Left ventricle myocardium inferior (tissue), 1 donor: ENCODE measurements at places on chromosomes 1 and 21.
A peak's percentile ranks its signal among the peaks of the same experiment; 100 is the strongest.

GRCh38 chr1:37633938-37634243, 801 bp downstream of the RSPO1 start:
- no peak for DNase-seq

DNA sequence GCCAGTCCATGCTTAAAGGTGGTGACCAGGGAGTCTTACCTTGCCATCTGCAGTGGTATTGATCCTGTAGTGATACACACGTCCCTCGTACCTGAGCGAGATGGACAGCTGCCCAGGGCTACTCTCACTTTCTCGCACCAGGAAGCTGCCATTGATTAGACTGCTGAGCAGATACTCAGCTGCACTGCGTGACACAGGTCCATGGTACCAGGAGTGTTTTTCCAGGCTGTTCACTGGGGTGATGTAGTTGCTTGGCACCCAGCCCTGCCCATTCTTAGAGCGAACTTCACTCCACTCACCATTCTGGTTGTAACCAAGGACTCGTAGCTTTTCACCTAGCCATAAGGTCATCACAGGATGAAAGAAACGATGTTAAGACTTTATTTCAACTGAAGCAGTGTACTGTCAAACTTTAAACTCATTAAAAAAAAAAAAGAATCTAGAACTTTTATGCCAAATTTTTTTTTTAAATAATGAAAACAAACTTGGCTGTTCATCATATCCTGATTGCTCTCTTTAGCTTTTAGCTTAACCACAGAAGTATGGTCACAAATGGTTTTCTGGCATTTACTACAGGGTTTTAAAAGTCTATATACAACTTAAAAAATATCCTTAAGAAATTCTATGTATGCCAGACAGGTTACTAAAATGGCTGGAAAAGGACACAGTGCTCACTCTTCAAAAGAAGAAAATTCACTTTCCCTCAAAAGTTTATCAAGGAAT, 44.6 kb downstream of the TOR3A start:
- no peak for DNase-seq

DNA sequence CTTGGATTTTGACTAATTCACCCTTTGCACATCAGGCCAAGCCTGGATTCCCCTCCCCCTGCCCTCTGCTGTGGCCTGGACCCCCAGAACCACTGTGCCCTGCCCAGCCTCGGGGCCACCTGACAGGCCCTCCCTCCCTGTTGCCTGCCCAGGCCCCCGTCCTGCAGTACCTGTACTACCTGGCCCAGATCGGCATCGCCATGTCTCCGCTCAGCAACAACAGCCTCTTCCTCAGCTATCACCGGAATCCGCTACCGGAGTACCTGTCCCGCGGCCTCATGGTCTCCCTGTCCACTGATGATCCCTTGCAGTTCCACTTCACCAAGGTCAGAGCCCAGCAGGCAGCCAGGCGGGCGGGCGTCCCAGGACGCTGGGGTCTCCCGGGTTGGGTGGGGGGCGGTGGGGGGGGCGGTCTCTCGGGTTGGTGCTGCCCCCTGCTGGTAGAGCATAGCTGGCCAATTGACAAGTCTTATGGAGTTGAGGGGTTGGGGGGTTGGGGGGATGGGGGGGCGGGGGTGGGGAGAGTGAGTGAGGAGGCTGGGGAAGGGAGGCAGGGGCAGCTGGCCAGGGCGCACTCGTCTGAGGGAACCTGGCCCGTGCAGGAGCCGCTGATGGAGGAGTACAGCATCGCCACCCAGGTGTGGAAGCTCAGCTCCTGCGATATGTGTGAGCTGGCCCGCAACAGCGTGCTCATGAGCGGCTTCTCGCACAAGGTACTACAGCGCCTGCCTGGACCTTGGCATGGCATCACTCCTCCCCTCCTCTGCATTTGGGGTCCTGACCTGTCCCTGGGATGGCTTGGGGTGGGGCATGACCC, 10.7 kb downstream of the AMPD2 start:
- DNase-seq = no peak

GRCh38 chr21:28693476-28693875, 299.2 kb downstream of the LTN1 start:
- DNase-seq = no peak

GRCh38 chr1:176796583-176796982, 333.6 kb downstream of the PAPPA2 start:
- DNase-seq = no peak

GRCh38 chr1:180571832-180572636, 13.3 kb downstream of the OVAAL start:
- no peak for DNase-seq

GRCh38 chr1:227424953-227425352, 106.7 kb upstream of the CDC42BPA start:
- no peak for DNase-seq

GRCh38 chr1:24968941-24969585, 39.0 kb upstream of the RUNX3 start:
- DNase-seq = no peak

GRCh38 chr1:167757433-167758309, 35.9 kb downstream of the MPZL1 start:
- no peak for DNase-seq

- DNase-seq = peak; percentile 81
These were observed 21.2 kb downstream of the SLC45A3 start for GRCh38 chr1:205658943-205659581.

DNA sequence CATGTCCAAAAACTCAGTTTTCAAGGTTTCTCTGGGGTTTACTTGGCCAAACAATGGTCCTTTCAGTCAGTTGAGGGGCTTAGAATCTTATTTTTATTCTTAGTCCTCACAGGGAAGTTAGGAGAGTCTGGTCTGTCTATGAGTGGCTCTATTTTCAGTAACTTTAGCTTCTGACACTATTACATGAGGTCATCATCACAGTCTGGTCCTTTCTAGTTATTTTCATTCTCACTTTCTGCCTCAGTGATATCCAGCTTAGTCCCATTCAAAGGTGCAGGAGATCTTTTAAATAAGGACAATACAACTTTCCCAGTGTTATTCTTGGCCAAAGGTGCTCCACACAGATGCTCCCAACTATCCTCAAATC, 30.0 kb upstream of the FGGY start:
- no peak for DNase-seq

GRCh38 chr1:109821831-109822745, 58.4 kb upstream of the EPS8L3 start:
- DNase-seq = peak; percentile 45

DNA sequence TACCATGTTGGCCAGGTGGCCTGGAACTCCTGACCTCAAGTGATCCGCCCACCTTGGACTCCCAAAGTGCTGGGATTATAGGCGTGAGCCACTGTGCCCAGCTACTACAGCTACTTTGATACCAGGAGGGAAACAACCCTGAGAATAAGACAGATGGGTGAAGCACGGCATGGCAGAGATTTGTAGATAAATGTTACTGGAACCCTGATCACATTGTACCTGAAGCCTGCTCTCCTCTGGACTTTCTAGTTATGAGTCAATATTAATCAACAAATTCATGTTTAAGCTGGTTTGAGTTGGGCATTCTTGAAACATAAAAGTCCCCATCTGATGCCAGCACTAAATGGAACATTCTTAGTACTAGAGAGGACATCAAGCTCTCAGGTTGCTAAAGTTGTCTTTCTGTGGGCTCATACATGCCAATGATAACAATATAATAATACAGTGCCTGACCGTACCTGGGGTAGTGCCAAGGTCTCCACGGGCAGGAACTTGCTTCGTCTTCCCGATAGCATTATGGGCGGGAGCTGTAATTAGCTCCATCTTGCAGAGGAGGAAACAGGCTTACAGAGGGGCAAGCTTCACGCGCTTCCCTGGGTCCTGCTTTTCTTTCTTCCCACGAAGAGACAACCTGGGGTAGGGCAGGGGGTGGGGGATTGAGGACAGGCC, 30.7 kb upstream of the SLC19A1 start:
- DNase-seq = no peak

DNA sequence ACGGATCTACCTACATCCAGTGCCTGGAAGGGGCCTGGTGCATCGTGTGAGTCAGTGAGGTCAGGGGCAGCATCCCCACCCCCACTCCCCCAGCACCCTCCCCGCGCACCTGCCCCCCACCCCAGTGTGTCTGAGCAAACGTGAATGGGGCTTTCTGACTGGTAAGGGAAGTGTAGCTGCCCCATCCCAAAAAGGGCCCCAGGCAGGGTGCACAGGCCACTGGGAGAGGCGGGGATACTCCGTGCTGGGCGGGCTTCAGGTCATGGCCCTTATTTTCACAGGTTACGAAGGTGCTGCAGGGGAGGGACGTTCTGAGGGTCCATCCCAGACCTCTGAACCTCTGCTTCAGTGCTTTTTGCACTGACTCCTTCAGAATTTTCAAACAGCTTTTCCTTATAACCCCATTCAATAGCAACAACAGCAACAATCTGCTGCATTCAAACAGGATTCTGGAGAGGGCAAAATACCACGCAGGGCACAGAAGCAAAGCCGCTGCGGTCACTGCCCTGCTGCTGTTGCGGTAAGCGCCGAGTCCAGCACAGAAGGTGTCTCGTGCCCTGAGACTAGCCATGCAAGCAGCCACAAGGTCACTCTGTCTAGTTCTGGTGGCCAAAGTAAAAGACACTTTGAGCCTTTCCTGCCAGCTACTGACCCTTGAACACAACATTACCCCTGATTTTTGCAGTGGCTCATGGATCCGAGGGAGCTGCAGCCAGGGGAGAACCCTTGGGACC, 10.3 kb downstream of the TTC34 start:
- DNase-seq = no peak
